ENCODE measurements at places on chromosomes 2 and 18.

DNA sequence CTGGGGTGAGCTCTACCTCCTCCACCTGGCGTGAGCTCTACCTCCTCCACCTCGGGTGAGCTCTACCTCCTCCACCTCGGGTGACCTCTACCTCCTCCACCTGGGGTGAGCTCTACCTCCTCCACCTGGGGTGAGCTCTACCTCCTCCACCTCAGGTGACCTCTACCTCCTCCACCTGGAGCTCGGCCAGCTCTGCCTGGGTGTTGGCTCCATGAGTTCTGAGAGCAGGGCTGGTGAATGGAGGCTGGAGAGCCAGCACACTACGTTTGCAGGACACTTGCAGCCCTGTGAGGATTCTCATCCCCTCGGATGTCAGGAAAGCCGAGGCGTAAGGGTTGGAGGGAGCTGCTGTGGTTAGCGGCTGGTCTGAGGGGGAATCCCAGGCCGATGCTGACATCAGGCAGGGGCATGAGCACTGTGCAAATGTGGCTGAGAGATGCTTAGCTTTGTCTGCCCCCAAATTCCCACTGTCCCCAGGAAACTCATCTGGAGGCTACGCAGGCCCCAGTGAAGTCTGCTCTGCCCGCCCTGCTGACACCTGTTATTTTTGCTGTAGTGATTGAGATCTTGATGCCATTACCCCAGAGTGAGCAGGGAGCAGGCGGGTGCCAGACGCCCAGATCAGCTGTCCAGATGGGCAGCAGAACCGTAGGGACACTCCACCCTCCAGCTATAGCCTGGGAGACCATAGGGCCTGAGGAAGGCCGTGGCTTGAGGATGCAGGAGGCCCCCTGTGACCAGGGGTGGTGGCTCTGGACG lies 3.3 kb downstream of the CROCC2 start:
- H3K4me1 ChIP-seq: no peaks in the 10 kb centered on the region
- no peaks in the 10 kb centered on the region for H3K36me3 ChIP-seq
- H3K27me3 ChIP-seq: peaks cover 5% of the 10 kb centered on the region
- H3K27ac ChIP-seq: no peak overlapping the region

DNA sequence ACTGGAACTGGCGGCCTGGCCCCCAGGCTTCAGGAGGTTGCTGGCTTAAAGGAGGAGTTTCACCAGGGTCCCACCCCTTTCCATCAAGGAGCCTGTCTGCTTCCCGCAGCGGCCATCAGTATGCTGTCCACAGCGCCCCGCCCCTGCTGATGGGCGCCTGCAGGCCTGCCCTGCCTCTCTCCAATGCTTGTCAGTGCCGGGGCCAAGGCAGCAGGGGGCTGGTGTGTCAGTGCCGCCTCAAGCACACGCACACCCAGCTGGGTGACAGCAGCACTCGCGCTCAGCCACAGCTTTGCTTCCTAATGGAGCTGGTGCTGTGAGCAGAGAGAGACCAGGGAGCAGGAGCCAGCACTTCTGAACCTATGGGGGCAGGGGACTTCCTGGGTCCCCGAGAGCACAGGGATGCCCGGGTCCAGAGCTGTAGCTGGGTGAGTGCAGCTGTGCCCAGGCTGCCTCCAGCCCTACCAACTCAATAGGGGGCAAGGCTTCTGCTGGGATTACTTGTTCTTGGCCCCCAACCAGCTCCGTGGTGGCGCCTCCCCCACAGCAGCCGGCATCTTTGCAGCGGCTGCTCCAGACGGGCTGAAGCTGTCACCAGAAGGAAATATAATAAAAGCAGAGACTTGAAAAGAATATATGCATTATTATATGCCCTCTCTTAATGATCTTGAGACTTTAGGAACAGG lies 377.2 kb upstream of the LRATD1 start:
- no peak for DNase-seq
- H3K4me3 ChIP-seq: no peak overlapping the region
- no peak overlapping the region for H3K27ac ChIP-seq
- H3K4me1 ChIP-seq: no peaks in the 10 kb centered on the region
- no peaks in the 10 kb centered on the region for H3K27me3 ChIP-seq

DNA sequence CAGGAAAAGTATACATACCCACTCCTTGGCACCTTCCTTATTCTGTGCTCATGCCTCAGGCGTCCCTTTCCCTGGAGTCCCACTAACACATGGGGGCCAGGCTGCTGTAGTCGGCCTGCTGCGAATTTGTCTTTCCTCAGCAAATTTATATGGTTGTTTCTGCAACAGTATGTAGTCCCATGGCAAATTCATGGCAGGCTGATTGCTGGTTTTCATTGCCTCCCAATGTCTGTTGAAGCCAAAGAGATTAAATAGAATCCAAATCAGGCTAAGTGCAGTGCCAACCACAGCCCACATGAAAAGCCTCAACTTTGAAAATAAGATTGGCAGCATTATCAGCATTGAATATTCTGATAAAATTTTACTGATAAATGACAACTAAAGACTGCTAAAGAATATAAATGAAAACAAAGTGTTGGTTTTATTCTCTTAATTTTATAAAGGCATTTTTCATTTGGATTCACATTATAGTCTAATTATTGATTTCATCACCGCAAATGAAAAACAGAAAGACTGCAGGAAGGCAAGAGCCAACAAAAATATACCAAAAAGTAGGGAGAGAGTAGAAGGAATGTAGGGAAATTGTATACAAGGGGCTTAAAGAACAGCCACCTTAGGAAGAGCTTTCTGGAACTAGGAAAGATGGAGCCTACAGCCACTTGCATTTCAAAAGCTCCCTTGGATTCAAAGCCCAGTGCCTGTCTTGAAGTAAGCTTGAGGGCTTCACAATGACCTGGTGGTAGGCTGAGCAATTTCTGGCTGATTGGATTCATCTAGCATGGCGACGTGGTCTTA lies 283.7 kb upstream of the MMADHC start:
- no peak overlapping the region for H3K27ac ChIP-seq
- H3K36me3 ChIP-seq: no peaks in the 10 kb centered on the region
- H3K27me3 ChIP-seq: no peaks in the 10 kb centered on the region
- DNase-seq: no peak

- H3K27ac ChIP-seq: no peak overlapping the region
- no peaks in the 10 kb centered on the region for H3K27me3 ChIP-seq
- no peak overlapping the region for H3K4me3 ChIP-seq
These were observed 82.0 kb downstream of the MTCL1 start for GRCh38 chr18:8787371-8787670.

- DNase-seq: no peak
- H3K36me3 ChIP-seq: peaks cover 11% of the 10 kb centered on the region
- peaks cover 25% of the 10 kb centered on the region for H3K4me1 ChIP-seq
- no peak overlapping the region for H3K4me3 ChIP-seq
- no peak overlapping the region for H3K27ac ChIP-seq
These were observed 151.7 kb upstream of the NOSTRIN start for GRCh38 chr2:168650781-168651180.

DNA sequence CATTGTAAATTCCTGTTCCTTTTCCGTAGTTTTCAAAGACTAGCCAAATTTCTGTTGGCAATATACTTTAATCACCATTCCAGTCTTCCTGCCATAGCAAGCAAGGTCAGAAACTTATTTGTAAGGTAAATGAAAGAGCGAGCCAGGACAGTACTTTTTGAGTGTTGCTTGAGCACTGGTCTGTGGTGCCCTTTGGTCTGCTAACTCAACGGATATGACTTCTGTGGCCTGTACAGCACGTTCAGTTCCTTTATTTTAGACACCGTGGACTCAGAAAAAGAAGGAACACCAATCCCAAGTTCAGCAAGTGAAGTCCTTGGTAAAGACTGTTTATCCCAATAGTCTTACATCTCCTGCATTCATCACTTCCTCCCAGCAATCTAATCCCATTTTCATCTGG lies 166.3 kb downstream of the MYO1B start:
- H3K4me3 ChIP-seq: no peak overlapping the region
- DNase-seq: no peak

DNA sequence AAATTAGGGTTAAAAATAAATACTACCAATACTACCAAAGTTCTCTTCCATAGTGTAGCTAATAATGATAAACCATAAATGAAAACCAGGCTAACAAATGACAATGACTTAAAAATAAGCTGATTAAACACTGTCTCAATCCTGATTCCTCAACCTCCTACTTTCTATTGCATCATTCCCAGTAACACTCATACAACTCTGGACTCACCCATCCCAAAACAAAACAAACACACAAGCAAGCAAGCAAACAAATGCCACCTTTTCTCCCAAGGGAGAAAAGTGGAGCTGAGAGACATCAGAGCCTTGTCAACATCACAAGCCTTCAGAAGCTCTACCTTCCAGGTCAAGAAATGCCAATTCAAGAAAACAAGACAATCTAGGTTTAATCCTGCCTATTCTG lies 620.7 kb downstream of the NYAP2 start:
- no peak overlapping the region for H3K4me3 ChIP-seq
- peaks cover 13% of the 10 kb centered on the region for H3K27me3 ChIP-seq
- peaks cover 26% of the 10 kb centered on the region for H3K4me1 ChIP-seq
- no peak for DNase-seq

DNA sequence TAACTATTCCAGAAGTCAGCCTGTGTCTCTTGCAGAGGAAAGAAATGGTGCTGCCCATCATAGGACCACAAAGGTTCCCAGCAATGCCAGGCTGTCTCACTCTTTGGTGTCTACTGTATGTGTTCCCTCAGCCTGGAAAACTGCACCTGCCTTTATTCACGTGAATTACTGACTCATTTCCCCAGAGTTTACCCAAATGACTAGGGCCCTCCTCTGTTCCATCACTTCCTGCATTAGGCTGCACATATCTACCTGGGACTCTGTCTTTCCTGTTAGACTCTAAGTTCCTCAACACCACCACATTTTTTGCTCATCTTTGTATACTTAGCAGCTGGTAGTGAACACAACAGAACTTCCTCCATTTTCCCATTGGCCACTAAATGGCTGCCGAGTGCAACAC lies 188.3 kb downstream of the FHOD3 start:
- peaks cover 2% of the 10 kb centered on the region for H3K27me3 ChIP-seq
- H3K36me3 ChIP-seq: no peaks in the 10 kb centered on the region
- H3K4me1 ChIP-seq: no peaks in the 10 kb centered on the region
- H3K27ac ChIP-seq: no peak overlapping the region

DNA sequence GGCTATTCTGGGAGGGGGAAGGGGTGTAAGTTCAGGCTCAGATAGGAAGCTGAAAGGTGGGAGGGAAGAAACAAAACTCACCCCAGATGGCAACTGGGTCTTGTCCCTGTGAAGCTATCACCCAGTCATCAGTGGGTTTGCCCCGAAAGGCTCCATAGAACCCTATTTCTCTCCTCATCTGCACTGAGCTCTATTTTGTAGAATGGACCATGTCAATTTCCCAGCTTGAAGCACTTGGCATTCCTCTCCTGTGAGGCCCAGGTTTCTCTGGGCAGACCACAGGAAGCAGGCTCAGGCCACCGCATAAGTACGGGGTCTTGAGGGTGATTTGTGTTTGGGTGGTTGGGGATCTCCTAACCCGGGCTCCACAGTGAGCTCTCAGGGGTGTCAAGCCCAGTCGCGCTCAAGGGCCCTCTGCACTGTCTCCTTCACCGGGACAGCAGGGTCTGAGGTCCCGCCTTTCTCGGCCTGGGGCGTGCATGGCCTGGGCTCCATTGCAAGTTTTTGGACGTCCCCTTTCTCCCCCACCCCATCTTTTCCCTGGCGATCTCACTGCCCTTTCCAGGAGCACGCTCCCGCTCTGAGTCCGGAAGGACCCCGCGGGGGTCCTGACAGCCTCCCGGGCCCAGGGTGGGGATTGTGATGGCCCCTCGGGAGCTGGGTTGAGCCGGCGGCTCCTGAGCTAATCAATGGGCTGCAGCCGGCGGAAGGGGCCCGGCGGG lies 27.3 kb upstream of the NOTO start:
- H3K4me3 ChIP-seq: no peak overlapping the region
- H3K27me3 ChIP-seq: peaks cover 36% of the 10 kb centered on the region
- no peak for DNase-seq
- peaks cover 24% of the 10 kb centered on the region for H3K4me1 ChIP-seq
- no peak overlapping the region for H3K27ac ChIP-seq

GRCh38 chr2:239084007-239084406 lies 236.1 kb downstream of the TWIST2 start:
- H3K4me1 ChIP-seq: no peaks in the 10 kb centered on the region
- H3K27ac ChIP-seq: no peak overlapping the region
- DNase-seq: no peak
- no peaks in the 10 kb centered on the region for H3K27me3 ChIP-seq

All from activated naive CD8-positive, alpha-beta T cell treated with anti-CD3 and anti-CD28 coated beads, Interleukin-2, amount 50 U/mL, for 24 hours (primary cell).